Activated T-helper 17 cell treated with anti-CD3 and anti-CD28 coated beads, Interleukin-2, amount 50 U/mL, for 72 hours (primary cell): ENCODE measurements at places on chromosomes 5 and 9. TPM values are rescaled to one million over a fixed set of nuclear protein-coding genes. Genes with fewer than 3 reads are reported as not detected.

The RNF183 gene
- total RNA-seq, result 10.9 TPM

GRCh38 chr5:6712142-6712576 is 1.1 kb upstream of the TENT4A start:
- peak; percentile 23 for ATAC-seq

The SYNPO gene
- total RNA-seq, result 0.37 TPM

DNA sequence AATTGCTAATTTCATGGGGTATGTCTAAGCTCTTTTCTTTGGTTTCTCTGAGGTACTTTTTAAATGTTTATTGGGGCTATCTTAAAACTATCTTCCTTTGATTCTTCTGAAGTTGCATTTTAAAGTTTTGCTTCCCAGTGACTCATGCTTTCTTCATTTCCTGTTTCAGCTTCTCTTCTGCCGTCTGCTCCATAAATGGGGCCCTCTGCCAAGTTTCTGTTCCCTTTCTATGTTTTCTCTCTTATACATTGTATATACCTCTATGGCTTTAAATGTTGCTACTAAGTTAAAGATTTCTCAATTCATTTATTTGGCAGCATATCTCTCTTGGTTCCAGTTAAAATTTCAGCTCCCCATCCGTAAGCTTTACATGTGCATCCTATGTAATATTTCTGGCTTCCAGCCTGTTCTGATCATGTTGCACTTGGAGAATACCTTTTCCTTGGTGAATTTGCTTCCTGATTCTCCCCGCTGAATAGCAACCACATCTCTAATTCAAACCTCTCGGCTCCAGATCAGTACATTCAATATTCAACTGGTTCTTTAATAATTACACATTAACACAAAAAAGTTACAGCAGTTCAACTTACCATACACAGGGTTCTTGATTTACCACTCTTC is 125.3 kb downstream of the ST8SIA4 start:
- peak; percentile 45 for ATAC-seq

The FAT2 gene
- total RNA-seq, result not detected

DNA sequence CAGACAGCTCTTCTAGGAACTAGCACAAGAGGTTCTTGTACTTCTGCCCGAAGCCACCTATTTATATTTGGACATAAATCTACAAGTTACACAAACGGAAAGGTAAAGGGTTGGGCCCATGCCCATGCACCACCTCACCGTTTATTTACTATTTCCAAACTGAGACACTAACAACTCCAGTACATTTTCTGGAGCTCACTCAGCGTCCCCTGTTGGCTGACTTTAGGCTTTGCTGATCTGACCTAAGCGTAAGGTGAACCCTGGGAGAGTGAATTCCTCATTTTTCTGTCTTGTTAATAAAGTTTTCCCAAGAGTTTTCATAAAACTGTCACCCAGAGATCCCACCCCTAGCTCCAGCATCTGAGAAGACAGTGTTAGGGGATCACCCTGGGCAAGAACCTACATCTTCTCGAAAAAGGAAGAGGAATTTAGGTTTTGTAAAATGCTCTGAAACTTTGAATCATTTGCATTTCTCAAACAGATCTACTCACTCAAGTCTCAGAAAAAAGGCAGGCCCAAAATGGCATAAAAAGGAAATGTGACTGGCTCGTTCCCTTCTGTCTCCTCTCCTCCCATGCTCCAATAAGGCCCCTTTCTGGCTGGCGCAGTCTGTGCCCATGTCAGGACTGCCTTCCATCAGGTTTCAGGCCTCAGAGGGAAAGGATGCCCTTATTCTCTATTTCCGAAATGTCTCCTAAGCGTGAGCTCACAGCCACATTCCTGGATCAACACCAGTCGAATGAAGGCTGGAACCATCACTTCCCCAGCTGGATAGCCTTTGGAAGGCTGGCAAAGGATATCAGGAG is 201.3 kb downstream of the FANCC start:
- ATAC-seq, result no peak

DNA sequence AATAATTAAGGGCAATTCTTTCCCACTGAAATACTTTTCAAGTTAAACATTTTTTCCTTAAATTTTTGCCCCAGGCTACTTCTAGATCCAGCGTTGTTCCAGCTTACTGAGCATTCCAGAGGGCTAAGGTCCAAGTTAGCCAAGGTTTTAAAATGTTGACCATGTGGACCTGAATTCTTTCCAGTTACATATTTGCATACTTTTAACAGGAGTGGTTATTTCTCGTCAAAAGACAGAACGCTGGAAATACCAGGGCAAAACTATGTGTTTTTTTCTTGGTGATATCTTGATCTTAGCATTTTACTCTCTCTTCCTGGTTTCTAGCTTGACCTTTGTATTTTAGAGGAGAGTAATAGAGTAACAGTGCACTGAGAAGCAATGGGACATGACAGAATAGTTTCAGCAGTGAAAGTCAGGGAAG is 32.8 kb downstream of the TMC1 start:
- no peak for ATAC-seq

GRCh38 chr9:76223749-76224340 is 170.4 kb downstream of the RFK start:
- ATAC-seq, result no peak

DNA sequence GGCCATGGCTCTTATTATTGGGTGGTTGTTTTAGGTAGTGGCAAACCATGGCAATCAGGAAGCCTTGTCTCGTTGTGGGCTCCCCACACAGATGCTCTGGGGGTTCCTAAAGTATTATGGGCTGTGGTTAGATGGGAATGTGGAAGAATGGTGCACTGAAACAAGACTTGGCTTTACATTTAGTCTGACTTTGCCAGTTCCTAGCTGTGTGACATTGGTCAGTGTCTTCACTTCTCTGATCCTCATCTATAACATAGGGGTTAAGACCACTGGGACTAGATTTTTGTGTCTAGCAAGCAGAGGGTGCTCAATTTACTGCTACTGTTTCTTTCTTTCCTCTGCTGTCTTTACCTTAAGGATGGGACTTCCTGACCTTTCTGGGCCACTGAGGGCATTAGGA is 149.5 kb downstream of the HSPA4 start:
- ATAC-seq, result no peak

- no peak for ATAC-seq
Measured at GRCh38 chr5:14552017-14552416, 29.6 kb upstream of the OTULINL start.

GRCh38 chr5:94188725-94189124 is 429.7 kb downstream of the KIAA0825 start:
- no peak for ATAC-seq

- no peak for ATAC-seq
Measured at GRCh38 chr9:79000230-79001002, 571.3 kb upstream of the TLE4 start.

- ATAC-seq, result no peak
Measured at GRCh38 chr5:136906545-136906944, 541.2 kb upstream of the TRPC7 start.

GRCh38 chr9:134295101-134295745 is 31.0 kb upstream of the RXRA start:
- no peak for ATAC-seq

The UBE2D2 gene
- 270 TPM for total RNA-seq

DNA sequence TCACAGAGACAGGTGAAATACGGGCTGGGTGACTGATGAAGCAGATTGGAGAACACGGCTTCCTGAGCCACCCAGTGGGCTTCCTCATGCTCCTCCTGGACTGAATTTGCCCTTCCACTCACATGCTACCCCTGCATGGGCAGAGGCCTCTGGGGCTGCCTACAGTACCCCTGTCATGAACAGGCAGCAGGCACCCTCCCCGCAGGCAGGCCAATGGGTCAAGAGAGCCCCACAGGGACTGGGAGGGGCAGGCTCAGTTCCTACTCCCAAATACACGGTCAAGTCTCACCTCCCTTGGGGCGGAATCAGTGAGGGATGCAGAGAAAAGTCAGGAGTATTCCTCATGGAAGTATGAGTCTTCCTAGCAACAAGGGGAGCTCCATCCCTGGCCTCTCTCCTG is 48.6 kb upstream of the ZBTB43 start:
- ATAC-seq, result no peak

The LOX gene
- total RNA-seq, result not detected

DNA sequence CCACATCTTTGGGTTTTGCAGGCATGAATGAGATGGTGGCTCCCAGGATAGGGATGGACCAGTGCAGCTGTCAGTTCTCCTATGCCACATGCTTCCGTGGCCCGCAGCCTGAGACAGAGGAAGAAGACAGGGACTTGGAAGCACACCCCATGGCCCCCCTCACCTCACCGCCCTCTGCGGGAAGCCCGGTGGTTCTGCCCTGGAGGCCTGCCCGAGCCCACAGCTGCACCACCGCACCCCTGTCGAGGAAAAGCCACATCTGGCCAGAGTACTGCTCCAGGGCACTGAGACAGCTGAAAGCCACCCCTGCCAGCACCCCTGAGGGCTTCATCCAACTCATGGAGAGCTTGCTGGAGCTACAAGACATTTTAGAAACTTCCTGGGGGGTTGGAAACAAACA is 7.6 kb upstream of the TRMT10B start:
- no peak for ATAC-seq

DNA sequence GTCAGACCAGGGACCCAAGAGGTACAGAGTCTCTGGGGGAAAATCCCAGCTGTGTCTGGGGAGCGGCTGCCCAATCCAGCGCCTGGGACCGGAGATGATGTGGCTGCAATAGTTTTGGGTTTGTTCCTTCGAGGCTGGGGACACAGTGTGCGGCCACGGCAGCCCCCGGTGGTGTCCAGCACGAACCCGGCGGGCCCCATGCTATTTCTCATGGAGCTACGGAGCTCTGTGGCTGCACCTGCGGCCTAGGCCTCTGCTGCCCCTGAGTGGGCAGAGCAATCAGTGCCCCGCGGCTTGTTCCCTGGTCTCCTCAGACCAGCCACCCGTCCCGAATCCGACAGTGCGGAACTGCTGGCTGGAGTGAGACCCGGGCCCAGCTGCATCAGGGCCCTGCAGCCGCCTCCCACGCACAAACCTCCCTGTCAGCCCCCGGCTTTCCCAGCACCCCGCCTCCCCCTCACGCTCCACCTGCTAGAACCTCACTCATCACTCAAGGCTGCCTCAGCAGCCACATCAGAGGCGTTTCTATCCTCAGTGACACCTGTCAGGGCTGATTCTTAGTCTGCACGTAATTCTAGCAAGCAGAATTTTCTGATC is 29.0 kb downstream of the SARDH start:
- ATAC-seq, result peak; percentile 72

The NEUROG1 gene
- not detected for total RNA-seq

GRCh38 chr9:117705386-117705785 is 1.2 kb downstream of the TLR4 start:
- ATAC-seq, result no peak

The CTNND2 gene
- total RNA-seq, result 0.21 TPM

The CYSRT1 gene
- total RNA-seq, result 0.40 TPM

- no peak for ATAC-seq
Measured at GRCh38 chr5:135237748-135238103, 161.3 kb downstream of the MACROH2A1 start.

The WDR31 gene
- total RNA-seq, result 1.6 TPM

DNA sequence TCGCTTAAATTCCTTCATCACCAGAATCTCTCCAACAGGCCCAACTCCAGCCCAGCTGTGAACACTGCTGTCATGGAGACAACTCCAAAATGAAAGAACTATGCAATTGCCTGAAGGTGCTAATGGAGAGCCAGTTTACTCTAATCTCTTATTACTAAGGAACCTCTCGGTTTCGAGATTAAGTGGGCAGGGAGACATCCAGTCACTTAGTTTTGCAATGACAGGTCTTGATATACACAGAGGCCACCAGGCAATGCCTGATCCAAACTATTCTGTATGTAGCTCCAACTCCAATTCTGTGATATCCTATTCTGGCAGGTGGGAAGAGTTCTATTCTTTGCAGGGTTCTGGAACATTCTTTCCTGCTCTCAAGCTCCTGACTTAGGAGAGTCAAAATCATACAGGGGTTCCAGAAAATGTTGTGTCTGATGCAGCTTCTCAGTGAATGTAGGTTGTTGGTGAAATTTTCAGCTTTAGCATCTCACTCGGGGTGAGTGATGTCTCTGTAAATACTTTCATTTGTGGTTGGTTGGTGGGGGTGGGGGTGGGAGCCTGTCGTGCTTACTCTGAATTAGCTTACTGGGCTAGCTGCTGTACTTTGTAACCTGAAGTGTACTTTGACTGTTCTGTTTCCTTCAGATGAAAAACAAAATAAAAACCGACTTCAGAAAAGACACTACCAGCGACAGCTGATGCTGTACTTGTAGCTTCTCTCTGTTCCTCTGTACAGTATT is 170.9 kb downstream of the PALM2AKAP2 start:
- peak; percentile 96 for ATAC-seq

DNA sequence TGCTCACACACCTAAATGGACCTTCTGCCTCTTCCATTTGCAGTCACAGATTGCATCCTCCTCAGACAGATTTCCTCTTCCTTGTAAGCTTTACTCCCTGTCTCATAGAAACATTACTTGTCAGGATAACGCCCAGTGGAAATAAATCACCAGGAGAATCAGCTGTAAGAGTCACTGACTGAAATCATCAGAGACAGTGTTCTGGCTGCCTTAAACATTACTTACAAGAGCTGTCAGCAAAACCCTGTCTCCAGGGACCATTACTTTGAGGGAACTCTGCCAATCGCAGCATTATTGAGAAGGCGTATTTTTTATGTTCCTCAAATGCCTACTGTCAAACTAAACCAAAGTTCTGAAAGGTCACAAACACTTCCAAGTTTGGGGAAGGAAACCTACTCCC is 5.9 kb downstream of the DPYSL3 start:
- ATAC-seq, result no peak

DNA sequence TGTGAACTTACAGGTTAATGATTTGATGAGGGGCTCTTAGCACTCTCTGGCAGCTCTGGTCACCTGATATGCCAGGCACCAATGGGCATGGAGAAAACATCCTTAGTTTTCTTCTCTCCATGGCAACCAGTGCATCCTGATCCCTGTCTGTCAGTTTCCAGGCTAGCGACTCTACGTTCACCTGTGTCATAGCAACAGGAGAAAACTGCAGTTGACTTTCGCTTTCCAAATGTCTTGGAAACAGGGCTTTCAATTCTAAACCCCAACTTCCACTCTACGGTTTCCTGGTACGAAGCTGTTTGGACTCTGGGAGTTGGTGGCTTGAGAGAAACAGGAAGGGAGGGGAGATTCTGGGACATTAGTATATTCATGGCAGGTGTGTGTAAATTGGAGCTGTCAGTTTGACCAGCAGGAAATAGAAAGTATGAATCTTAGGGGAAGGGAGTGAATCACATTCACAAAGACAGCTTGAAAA is 74.4 kb downstream of the SLC28A3 start:
- ATAC-seq, result peak; percentile 79

DNA sequence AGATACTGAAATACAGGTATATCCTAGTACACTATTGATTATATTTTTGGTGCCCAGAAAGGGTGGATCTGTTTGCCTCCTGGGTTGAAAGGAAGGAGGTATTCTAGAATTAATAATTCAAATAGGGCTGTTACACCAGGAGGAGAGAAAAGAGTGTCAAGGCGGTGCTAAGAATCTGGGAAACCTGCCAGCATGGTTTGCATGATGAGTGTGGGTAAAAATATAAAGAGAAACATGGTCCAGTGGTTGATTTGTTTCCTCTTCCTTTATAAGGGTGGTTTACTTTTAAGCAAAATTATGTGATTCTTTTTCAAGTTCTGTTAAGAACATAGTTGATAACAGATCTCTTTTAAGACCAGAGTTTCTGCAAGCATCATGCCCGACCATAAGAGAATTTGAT is 69.4 kb upstream of the NFIB start:
- no peak for ATAC-seq
